Large intestine (tissue), 12 donors: ENCODE measurements at places on chromosomes 2 and 18.

DNA sequence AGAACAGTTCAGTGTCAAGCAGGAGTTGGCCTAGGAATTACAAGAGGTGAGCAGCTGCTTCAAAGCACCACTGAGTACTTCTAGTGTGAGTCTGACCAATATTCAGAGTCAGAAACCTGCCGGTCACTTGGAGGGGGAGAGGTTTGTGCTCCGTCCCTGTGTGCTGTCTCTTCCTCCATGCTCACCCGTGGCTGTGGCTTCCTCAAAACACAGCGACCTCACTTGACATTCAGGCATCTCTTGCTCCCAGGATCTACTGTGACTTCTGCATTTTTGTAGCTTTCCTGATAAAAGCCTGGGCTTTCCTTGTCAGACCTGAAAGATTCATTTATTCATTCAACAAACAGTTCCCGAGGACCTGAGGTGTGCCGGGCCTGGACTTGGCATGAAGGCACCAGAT, 32.9 kb downstream of the TPRKB start:
- DNase-seq: no peak

DNA sequence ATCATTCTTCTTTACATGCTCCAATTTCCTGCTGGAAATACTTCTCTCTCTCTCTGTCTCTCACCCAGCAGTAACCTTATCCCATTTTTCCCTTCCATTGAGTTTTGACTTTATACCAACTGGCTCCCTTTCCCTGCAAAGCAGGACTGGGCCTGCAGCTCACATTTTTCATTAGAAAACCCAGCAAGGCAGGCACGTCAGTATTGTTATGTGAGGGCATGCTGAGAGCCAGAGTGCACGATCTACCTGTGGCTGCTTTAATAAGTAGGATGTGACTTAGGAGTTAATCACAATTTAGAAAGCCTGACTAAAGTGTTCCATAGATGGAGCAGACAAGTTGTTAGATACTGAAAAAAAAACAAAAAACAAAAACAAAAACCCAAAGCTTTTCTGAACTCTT, 5.2 kb upstream of the NDUFV2 start:
- DNase-seq: no peak

GRCh38 chr18:63965716-63966330, 4.1 kb upstream of the SERPINB8 start:
- no peak for DNase-seq

- DNase-seq: no peak
Observed at GRCh38 chr2:119468154-119468955, 36.7 kb downstream of the TMEM37 start.

GRCh38 chr2:99811544-99811943, 321.7 kb upstream of the REV1 start:
- no peak for DNase-seq

- no peak for DNase-seq
Observed at GRCh38 chr18:36415171-36415570, 117.7 kb downstream of the FHOD3 start.

- no peak for DNase-seq
Observed at GRCh38 chr2:12896318-12896982, 179.7 kb downstream of the TRIB2 start.

DNA sequence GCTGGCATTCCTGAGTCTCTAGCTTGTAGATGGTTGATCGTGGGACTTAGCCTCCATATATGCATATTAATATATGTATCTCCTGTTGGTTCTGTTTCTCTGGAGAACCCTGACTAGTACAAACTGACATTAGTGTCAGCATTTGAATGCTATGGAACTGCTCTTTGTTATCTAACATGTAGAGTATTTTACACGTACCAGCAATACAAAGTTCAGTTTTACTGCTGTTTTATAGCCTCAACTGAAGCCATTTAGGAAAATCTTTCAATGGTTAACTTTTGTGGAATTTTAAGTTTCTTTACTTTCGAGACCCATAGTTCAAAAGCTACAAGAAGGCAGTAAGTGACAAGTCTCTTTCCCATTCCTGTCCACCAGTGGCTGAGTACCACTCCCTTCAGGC, 418.4 kb downstream of the NUP35 start:
- DNase-seq: peak; percentile 60

DNA sequence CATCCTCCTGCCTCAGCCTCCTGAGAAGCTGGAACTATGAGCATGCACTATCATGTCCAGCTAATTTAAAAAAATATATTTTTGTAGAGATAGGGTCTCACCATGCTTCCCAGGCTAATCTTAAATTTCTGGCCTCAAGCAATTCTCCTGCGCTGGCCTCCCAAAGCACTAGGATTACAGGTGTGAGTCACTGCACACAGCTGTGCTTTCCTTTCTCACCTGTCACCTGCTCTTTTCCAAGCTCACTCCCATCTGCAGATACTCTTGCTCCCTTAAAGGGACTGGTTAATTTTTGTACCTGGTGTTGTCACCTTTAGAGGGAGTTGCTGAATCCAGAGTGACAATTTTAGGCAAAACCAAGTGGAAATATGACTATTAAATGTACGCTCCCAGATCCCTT, 178.2 kb downstream of the LOXHD1 start:
- DNase-seq: no peak

DNA sequence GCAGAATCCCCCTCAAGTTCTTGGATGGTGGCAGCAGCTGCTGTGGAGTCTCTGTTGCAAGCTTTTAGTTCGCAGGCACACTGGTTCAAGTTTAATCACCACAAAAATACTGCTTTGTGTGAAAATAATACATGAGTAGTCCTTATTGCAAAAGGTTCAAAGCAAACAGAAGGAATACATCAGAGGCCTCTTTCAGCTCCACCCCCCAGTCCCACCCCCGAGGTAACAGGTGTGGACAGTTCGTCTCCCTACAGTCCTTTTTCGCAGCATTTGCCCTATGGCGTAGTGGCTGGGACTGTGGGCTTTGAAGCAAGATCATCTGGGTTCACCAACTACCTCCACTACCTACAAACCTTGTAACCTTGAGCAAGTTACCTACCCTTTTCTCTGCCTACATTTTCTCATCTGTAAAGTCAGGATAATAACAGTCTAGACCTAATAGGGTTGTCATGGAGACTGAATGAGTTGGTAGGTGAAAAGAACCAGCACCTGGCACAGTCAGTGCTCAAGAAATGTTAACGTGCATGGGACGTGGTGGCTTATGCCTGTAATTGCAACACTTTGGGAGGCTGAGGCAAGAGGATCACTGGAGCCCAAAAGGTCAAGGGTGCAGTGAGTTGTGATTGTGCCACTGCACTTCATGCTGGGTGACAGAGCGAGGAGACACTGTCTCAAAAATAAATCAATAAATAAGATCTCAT, 61.7 kb downstream of the TCF7L1 start:
- DNase-seq: no peak

- DNase-seq: peak; percentile 41
Observed at GRCh38 chr2:32611366-32611765, 16.5 kb upstream of the TTC27 start.

- DNase-seq: no peak
Observed at GRCh38 chr18:13621446-13621849, 104.9 kb downstream of the FAM210A start.

DNA sequence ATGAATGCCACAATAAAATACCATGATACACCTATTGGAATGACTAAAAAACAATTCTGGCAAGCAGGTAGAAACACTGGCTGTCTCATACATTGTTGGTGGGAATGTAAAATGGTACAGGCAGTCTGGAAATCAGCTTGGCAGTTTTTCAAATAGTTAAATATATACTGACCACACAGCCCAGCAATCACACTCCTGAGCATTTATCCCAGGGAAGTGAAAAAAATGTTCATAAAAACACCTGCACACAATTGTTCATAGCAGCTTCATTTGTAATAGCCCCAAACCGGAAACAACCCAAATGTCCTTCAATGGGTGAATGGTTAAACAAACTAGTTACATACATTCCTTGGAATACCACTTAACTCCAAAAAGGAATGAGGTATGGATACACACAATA, 137.2 kb downstream of the TFCP2L1 start:
- DNase-seq: no peak

DNA sequence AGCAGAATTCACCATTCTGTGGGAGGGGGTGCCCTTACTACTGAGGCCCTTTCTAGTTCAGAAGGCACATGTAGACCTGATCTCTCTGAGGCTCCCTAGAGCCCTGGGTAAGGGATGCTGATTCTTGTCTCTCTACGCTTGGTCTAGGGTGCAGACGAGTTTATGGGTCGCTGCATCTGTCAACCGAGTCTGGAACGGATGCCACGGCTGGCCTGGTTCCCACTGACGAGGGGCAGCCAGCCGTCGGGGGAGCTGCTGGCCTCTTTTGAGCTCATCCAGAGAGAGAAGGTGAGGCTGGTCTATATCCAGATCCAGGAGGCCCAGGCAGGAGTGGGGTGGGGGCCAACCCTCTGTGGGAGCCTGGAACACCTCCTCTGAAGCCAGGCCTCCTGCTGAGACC, 147.2 kb downstream of the DYSF start:
- no peak for DNase-seq

DNA sequence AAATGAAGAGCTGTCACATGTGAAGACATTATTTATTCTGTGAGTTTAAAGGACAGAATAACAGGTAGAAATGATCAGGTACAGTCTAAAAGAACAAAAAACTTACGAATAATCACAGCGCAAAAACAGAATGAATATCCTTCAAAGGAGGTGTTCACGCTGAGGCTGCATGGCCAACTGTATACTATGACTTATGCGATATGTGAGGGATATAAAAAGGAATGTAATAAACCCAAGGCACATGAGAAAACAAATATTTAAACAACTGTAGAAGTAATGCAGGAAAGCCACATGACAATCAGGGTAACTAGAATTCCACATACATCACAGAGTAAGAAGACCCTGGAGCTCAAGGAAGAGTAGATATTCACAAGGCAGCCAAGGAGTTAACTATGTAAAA, 81.3 kb downstream of the RTTN start:
- DNase-seq: no peak

GRCh38 chr2:236855866-236856847, 229.5 kb upstream of the COPS8 start:
- peak; percentile 29 for DNase-seq

GRCh38 chr2:148812306-148812705, 62.7 kb upstream of the KIF5C start:
- DNase-seq: no peak

GRCh38 chr18:58338961-58339592, 289.8 kb downstream of the ALPK2 start:
- DNase-seq: no peak

DNA sequence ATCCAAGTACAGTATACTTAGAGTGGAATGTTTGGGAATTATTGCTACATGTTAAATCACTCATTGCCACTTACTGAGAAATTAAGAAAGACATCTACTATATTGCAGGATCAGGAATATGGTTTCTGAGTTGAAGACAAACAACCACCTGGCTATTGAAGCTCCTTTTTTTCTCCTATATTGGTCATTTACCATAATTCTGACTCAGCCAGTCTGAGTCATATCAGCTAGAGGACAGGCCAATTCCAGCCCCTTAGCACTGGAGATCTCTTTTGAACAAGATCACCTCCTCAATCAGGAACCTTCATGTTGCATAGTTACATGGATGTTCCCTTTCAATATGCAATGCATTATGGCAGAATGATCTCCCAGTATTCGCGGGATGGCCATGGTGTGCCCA, 42.7 kb upstream of the CDH19 start:
- no peak for DNase-seq

DNA sequence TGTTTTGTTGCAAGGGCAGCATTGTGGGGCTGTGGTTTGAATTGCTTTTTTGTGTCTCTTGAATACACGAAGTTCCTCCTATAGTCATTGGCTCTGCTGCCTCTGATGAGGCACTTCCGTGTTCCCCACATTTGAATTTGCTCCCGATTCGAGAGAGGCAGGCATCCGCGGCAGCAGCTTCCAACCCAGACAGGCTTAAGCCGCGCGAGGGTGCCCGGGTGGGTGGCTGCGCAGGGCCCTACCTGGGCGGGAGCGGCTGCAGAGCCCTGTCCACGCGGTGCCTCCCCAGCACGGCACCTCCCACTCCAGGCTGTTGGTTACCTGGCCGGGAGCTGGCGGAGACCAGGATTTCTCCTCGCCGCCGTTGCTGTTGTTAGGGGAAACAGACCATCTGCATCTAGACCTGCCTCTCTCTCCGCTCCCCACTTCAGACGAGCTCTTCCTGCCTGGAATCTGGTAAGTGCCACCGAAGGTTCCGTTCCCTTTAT, 151.3 kb downstream of the NEDD4L start:
- DNase-seq: peak; percentile 77

- no peak for DNase-seq
Observed at GRCh38 chr2:155547571-155547970, 785.0 kb downstream of the NR4A2 start.

- DNase-seq: peak; percentile 84
Observed at GRCh38 chr2:85772019-85772745, 18.4 kb downstream of the ATOH8 start.

DNA sequence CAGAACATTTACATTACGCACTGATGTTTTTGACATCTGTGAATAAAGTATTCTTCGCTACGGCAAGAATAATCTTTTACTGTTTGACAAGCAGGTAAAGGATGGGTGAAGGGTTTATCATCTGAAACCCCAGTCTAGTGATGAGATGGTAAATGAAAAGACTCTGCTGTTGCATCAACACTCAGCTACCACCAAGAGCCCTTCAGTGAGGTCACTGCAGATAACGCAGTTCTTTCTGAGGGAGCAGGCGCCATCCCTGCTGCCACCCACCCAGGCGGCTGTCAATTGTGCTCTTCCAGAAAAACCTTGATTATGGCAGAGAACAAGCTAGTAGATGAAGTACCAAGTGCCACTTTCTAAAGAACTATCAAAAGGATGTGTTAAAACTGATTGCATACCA, 58.7 kb downstream of the ABCG8 start:
- DNase-seq: no peak

GRCh38 chr2:53867169-53867568, 7.4 kb upstream of the GPR75 start:
- DNase-seq: no peak

DNA sequence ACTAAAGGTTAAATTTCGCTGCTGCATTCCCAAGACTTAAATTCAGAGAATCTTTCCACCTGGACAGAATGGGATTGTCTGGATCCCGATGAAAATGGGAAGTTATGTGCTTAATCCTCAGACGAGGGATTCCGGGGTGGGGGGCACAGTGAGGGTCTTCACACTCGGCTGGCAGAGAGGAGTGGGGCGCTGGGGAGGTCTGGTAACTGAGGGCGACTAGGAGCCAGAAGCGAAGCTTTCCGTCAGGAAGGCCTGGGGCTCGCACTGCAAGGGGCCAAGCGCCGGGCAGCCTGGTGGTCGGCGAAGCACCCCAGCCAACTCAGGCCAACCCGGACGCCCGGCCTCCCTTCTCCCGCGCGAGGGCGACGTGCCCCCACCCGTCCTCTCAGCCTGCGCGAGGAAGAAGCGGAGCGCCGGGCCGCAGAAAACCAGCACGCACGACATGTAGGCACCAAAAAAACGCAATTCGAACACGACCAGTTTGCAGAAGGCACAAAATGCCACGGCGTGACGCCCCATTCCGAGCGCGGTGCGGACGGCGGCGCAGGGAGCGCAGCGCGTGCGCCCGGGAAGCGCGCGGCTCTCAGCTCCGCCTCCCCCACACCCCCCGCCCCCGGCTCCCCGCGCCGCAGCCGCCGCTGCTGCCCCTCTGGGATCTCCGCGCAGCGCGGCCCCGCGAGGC, 188.1 kb downstream of the ZEB2 start:
- DNase-seq: no peak
